ENCODE measurements at places on chromosomes 16 and 17.

- DNase-seq, result no peak
Measured at GRCh38 chr17:76271669-76272540, 6.8 kb downstream of the UBALD2 start.

GRCh38 chr17:47693731-47694580, at the start of gene TBKBP1:
TSS of gene TBKBP1 (plus strand) at chr17:47694161. CDS start at chr17:47696113, 1,952 bp downstream.
- peak; percentile 54 for DNase-seq

DNA sequence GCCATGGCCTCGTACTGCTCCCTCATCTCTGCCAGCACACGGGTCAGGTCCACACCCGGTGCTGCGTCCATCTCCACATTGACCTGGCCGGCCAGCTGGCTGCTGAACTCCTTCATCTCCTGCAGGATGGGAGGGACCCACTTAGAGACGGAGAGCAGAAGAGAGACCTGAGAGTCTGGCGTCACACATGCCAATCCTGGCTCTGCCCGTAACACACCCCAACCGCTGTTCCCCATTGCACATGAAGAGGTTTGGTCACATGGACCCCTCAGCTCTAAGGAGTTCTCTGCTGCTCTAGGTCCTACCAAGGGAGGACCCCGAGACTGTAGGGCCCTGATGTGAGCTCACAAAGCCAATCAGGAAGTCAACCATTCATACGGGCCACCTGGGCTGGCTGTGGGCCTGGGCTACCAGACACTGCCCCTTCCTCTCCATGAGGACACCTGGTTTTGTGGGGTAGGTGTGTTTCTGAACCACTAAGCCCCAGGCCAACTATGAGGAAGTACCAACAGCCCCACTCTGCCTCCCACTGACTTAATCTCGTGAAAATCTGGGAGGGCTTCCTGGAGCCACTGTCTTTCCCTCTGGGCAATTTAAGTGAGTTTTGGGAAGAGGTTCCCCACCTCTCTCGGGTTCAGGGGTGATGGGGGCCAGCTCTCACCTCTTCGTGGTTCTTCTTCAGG, 2.4 kb downstream of the KRT15 start:
- DNase-seq, result no peak

GRCh38 chr16:14364386-14365199, 265.5 kb downstream of the PARN start:
- peak; percentile 94 for DNase-seq

DNA sequence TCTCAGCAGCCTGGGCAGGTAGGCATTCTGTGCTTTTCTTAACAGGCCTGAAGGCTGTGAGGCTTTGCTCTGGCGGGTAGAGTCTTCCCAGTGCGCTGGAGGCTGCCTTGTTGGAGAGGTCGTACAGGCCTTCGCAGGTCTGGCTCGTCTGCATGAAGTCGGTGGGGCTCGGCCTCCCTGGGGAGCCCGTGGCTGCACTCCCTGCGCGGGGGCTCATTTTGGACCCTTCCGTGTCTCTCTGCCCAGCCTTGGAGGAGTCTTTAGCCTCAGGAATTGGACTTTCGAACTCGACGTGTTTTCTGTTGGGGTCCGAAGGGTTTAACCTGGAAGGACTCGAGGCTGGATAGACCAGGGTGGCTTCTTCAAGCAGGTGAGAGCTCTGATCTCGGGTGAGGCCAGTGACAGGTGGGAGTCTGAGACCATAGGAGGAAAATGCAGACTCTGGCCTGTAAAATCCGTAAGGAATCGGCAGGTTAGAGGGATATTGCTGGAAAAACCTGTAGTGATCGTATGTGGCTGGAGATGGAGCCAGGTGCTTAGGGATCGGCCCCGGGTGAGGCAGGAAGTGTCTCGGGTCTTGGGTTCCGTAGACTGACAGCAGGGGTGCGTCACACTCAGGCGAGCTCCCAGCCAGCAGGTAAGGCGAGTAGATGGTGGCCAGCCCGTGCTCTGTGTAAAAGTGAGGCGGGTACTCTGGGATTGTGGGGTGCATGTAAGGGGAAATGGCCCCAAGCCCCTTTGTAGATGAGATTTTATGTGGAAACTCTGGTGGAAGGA, 8.6 kb downstream of the ZNF750 start:
- no peak for DNase-seq

DNA sequence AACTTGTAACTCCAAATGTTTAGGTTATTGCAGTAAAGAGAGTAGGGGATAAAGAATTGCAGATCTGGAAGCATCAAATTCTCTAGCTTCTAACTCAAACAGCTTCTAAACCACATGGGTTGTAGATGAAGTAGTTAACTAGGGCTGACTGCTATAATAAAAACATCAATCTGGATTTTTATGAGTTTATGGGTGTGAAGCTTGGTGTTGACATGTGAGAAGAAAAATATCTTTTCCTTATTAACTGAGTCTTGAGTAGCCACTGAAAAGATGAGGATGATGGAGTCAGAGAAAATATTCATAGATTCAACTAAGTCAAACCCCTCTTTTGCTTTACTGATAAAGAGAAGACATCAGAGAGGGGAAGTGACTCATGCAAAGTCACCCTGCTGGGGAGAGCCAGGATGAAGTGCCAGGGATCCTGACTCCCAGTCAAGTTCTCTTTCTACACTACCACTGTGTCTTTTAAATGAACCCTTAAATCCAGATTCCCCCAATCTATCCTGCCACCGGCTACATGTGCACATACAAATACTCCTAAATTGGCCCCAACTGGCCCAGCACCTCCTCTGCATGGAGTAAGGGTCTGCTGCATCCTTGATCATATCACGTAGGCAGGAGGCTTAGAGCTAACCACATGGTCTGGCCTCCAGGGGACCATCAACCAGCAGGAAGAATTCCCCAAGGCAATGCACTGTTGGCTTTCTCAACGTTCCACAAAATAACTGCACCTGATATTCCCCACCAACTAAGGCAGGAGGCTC, 264.0 kb upstream of the CCL2 start:
- DNase-seq, result peak; percentile 4

GRCh38 chr16:2691491-2692248, 9.3 kb downstream of the KCTD5 start:
- DNase-seq, result no peak

DNA sequence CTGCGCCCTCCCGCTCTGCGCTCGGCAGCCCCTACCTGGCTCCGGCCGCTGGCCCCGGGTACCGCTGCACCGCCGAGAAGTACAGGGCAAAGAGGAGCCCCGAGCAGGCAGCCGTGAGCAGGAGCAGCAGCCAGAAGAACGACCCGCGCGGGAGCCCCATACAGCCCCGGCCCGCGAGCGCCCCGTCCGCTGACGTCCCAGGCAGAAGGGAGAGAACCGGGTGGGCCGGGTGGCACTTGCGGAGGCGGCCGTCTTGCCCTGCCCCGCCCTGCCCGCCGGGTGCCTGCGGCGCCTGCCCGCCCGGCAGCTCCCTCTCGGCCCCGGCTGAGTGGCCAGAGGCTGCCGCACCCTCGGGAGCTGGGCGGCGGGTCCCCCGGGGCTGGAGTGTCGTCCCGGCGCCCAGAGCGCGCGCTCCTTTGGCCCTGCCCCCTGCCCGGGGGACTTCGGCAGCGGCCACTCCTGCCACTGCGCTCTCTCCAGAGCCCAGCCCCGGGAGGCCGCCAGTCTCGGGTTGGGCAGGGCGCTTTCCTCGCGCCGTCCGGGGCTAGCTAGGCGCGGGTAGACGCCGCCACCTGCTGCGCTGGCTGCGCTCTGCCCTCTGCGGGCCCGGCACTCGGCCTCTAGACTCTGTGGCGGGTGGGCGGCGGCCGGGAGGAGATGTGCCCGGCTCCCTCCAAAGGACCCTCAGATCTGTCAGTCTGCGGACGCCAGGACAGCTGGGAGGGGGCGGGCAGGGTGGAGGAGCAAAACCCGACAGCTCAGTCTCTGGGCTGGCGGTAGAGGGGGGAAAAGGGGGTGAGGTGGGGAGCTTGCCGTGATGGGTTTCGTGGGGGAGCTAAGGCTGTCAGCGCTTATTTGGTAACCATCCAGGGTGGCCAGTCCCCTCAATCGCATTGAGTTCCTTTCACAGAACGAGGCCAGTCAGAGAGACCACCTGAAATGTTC, at the start of gene ST6GALNAC2:
Gene ST6GALNAC2, minus strand, starts transcription at position 212 of the 945 bp plus-strand sequence. Its CDS starts 52 bp downstream, at position 160.
- DNase-seq, result peak; percentile 66

DNA sequence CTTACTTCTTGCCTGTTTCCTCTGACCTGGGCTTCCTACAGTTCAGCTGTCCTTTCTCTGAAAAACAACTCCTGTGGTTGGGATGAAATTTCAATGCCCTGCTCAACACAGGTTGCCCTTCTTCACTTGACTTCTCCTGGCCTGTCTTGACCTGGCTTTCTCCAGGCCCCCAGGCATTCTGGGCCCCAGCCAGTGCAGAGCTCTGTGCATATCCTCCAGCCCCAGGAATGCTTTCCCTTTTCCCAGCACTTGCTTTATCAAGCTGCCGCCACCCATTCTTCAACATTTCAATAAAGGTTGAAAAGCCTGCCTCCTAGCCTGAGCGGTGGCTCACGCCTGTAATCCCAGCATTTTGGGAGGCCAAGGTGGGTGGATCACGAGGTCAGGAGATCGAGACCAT, 10.8 kb downstream of the ODAD4 start:
- DNase-seq, result no peak

DNA sequence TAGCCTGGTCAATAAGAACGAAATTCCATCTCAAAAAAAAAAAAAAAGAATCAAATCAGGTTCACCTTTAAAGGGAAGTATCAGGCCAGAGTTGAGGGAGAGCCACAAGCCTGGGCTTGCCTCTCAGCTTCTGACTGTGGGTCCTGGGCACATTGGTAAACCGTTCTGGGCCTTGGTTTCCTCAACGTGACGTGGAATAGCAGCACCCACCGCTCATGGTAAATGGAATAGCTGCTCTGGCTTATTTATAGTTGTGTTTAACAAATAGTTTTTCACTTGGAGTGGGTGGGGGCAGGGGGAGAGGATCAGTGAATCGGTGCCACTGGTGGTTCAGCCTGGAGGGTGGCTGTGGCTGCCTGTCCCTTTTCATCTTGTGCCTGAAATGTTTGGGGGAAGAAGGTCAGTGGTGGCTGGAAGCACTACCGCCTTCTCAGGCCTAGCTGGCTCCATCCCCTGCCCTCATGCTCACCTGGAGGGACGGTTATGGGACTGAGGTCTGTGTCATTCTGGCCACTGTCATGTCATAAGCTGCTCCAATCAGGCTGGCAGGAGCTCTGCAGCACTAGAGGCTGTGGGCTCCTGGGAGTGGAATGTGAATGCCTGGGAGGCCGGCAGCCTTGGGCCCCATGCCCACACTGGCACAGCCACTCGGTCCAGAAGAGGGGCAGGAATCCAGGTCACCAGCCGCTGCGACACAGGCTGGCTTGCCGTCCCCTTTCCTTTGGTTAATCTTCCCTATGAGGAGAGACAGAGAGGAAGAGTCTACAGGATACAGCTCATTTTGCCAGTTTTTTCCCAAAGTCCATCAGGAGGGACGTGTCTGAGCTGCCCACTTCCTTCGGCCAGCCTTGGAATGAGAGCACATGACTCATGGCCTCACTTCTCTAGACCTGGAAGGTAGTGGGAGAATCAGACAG, 27.0 kb downstream of the CCR7 start:
- peak; percentile 73 for DNase-seq

- peak; percentile 87 for DNase-seq
Measured at GRCh38 chr17:1413281-1413791, 13.3 kb upstream of the YWHAE start.

- DNase-seq, result no peak
Measured at GRCh38 chr17:28045304-28045703, 2.8 kb downstream of the NLK start.

DNA sequence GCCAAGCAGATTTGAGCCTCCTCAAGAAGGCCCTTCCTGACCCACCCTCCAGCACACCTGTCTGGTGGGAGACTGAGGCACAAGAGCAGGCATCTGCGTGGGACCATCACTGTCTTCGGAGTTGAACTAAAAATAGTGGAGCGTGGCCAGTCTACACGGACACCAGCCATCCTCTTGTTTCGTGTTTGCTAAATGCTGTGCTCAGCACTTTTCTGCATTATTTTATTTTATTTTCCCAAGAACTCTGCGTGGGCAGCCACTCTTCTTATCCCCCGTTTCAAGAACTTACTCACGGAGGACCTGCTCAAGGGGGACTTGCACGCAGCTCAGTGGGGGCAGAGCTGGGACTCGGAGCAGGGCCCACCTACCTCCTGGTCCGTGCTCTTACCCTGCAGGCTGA, 60.8 kb downstream of the SOCS3 start:
- DNase-seq, result no peak

DNA sequence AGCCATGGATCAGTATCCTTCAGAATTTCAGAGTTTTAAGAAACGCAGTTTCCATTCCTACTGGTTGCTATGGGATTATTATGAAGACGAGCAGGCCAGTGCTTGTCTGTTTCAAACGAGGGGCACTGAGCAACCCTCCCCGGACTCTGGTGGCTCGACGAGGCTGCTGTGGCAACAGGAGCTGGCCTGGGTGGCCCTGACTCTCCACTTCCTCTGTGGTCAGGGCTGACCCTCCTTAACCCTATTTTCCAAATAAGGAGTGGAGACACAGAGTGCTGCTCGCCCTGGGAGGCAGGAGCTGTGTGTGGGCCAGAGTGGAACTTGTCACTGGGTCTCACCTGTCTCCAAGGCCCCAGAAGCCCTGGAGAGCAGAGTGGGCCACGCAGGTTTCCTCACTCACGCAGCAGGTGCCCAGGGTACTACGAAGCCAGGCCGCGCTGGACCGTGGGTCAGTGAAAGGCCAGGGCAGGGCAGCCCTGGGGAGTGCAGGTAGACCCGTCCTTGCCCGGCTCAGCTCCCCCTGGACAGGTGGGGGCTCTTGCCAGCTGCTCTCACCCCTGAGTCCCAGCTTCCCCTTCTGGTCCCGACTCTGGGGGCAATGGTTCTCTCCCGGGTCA, 3.3 kb downstream of the GALNS start:
- DNase-seq, result no peak

DNA sequence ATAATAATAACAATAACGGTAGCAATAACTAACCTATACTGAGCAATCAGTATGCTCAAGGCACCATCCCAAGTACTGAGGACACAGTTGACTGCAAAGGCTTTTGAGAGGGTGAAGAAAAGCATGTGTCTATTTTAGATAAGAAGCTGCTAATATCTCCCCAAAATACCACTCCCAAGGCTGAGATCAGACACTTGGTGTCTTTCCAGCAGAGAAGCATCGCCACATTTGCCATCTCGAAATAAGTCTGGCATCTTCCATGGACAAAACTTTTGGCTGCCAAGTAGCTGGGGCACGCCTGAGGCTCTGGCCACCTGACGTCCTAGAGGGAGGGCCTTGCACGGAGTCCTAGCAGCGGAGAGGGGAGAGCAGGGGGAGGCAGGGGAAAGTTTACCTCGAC, 39.0 kb downstream of the ZNF423 start:
- no peak for DNase-seq

Measured in EL (cell line).